ENCODE measurements at places on chromosomes 5 and 9. TPM values are rescaled to one million over a fixed set of nuclear protein-coding genes. Genes with fewer than 3 reads are reported as not detected.

The PIP5K1B gene
- polyA plus RNA-seq, result 3.1 TPM

The TMEM232 gene
- polyA plus RNA-seq, result 1.5 TPM

The MARCOL gene
- polyA plus RNA-seq, result not detected

The FAM151B gene
- polyA plus RNA-seq, result 0.62 TPM

The FOXD4 gene
- polyA plus RNA-seq, result 0.19 TPM

The IL4 gene
- polyA plus RNA-seq, result not detected

The MEIKIN gene
- not detected for polyA plus RNA-seq

The TRIP13 gene
- 1.6 TPM for polyA plus RNA-seq

The BNIP1 gene
- 9.5 TPM for polyA plus RNA-seq

The CBY3 gene
- polyA plus RNA-seq, result 0.11 TPM

The APC gene
- polyA plus RNA-seq, result 15.1 TPM

The FOXD4L6 gene
- polyA plus RNA-seq, result not detected

The HRCT1 gene
- 15.8 TPM for polyA plus RNA-seq

The ENTPD8 gene
- polyA plus RNA-seq, result not detected

The KCNN2 gene
- polyA plus RNA-seq, result 4.8 TPM

The KIAA0825 gene
- 0.79 TPM for polyA plus RNA-seq

The ARL10 gene
- polyA plus RNA-seq, result 3.6 TPM

The PCAT7 gene
- 0.06 TPM for polyA plus RNA-seq

The HTR1A gene
- polyA plus RNA-seq, result not detected

The PCDHA9 gene
- polyA plus RNA-seq, result 0.03 TPM

The LHX6 gene
- polyA plus RNA-seq, result 6.8 TPM

The CATSPER3 gene
- 0.72 TPM for polyA plus RNA-seq

The OLFM1 gene
- polyA plus RNA-seq, result 45.7 TPM

The FGF10 gene
- 10.1 TPM for polyA plus RNA-seq

The GADD45G gene
- polyA plus RNA-seq, result 25.5 TPM

The RASGEF1C gene
- 1.1 TPM for polyA plus RNA-seq

The EDIL3 gene
- 19.2 TPM for polyA plus RNA-seq

The TLX3 gene
- 0.16 TPM for polyA plus RNA-seq

The PCDHGA10 gene
- 1.6 TPM for polyA plus RNA-seq

The PITX1 gene
- polyA plus RNA-seq, result 178 TPM

The PAIP2 gene
- 110 TPM for polyA plus RNA-seq

The AIF1L gene
- 8.9 TPM for polyA plus RNA-seq

The INSYN2B gene
- 0.05 TPM for polyA plus RNA-seq

The C9orf50 gene
- polyA plus RNA-seq, result 0.28 TPM

The SLCO4C1 gene
- polyA plus RNA-seq, result 0.04 TPM

The OR1J2 gene
- polyA plus RNA-seq, result not detected
